ENCODE measurements at places on chromosomes 3 and 15. TPM values are rescaled to one million over a fixed set of nuclear protein-coding genes. Genes with fewer than 3 reads are reported as not detected.

SLC24A5 gene
- not detected for total RNA-seq

DNA sequence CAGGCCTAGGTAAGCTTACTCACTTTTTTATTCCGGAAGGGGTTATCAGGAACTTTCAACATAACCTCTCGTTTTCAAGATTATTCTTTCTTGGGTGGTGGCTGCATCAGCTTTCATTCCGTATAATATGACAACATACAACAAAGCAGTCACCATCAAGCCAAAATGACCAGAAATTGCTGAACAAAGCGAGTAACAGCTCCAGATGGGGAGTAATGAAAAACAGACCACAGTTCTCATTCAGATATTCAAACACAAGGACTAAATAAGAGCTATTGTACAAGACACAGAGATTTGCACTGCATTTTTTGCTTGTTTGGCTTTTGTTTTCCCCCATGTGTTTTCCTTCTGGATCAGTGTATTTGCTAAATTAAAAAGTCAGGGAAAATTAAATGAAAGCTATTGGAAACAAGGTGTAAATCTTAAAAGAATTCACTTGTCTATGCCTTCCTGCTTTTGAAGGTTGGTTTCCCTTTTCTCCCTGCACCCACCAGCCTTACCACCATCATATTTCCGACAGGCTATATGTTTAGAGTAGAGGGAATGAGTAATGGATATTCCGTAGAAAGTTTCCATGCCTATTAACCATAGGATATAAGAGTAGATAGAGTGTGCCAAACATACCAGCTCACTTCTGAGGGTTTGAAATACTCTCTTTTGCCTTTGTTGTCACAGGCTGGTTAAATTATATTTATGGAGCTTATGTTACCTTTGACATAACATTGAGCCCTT lies 213.6 kb downstream of the RBMS3 start:
- H3K27me3 ChIP-seq = no peaks in the 10 kb centered on the region
- peak overlapping the region; percentile 53 for H3K27ac ChIP-seq
- no peak overlapping the region for H3K4me3 ChIP-seq
- peaks cover 12% of the 10 kb centered on the region for H3K36me3 ChIP-seq
- DNase-seq = no peak
- H3K4me1 ChIP-seq = peaks cover 21% of the 10 kb centered on the region

GRCh38 chr15:69573815-69574475 lies 121.3 kb downstream of the RPLP1 start:
- no peak overlapping the region for H3K27ac ChIP-seq
- peaks cover 6% of the 10 kb centered on the region for H3K4me1 ChIP-seq
- H3K36me3 ChIP-seq = no peaks in the 10 kb centered on the region

GRCh38 chr15:60299452-60300047 lies 98.2 kb downstream of the ANXA2 start:
- H3K27me3 ChIP-seq = peaks cover 21% of the 10 kb centered on the region
- H3K27ac ChIP-seq = no peak overlapping the region
- no peaks in the 10 kb centered on the region for H3K4me1 ChIP-seq
- H3K36me3 ChIP-seq = no peaks in the 10 kb centered on the region
- no peak overlapping the region for H3K4me3 ChIP-seq

FAM43A gene
- total RNA-seq = 38.6 TPM

DNA sequence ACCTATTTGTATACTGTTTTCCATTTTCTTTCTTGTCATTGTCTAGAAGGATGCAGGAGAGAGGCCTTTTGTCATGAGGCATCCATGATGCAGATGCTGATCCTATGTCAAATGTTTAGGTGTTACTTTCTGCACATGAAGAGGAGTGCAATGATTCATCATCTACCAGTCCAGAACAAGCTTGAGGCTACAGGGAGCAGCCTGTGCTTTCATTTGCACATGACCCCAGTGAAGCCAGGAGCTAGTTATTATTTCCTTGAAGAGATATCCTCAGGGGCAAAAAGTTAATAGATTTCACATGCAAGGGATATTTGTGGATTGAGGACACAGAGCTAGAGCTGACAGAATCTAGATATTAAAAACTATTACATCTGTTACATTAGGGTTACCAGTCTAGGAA lies 204.4 kb upstream of the TGFBR2 start:
- peaks cover 36% of the 10 kb centered on the region for H3K4me1 ChIP-seq
- no peaks in the 10 kb centered on the region for H3K36me3 ChIP-seq
- H3K27me3 ChIP-seq = no peaks in the 10 kb centered on the region
- no peak overlapping the region for H3K27ac ChIP-seq
- no peak overlapping the region for H3K4me3 ChIP-seq
- no peak for DNase-seq

ZNF80 gene
- total RNA-seq = not detected

DNA sequence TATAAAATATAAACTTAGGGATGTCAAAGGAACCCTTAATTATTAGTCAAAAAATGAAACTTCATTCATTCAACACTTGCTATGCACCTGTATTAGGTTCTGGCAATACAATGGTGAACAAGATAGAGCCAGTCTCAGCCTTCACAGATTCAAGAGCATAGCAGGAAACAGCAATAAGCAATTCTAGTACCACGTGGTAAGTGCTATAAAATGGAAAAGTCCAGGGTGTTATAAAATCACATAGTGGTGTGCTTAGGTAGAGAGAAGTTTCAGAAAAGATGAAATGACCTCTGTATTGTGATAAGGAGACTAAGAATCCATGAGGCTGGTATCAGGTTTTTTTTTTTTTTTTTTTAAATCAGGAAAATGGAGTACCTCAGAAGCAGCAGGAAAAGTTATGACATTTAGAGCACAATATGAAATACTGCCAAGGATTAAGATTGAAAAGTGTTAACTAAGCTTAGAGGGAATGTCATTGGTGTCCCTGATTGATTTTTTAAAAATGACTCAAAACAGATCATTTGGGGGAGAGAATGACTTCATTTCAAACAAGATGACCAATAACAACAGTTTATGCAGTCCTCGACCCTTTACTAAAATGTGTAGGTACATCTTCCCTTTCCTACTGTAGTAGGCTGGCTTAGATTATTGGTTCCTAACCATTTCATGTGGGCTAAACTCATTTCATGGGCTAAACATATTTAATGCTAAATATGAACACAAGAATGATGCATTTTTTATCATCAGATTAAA lies 5.0 kb downstream of the TOMM70 start:
- no peak for DNase-seq
- no peak overlapping the region for H3K27ac ChIP-seq
- H3K4me3 ChIP-seq = no peak overlapping the region
- no peaks in the 10 kb centered on the region for H3K27me3 ChIP-seq
- H3K4me1 ChIP-seq = peaks cover 33% of the 10 kb centered on the region

DNA sequence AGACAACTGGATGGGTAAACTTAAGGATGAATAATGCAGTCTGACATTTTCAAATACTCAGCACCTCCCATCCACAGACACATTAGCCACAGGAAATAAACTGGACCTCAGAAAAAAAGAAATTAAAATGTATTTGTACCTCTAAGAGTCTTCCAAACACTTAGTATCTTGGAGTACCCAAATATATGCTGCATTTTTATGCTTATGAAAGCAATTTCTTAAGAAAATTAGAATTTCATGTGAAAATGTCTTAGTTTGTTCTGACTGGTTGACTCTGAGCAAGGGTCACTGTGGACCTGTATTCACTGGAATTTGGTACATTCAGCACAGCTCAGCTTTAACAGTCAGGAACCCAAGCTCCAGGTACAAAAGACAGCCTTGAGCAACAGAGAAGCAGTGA lies 216.2 kb upstream of the UBE2E2 start:
- no peak for DNase-seq
- H3K27ac ChIP-seq = no peak overlapping the region
- peaks cover 8% of the 10 kb centered on the region for H3K4me1 ChIP-seq
- peaks cover 7% of the 10 kb centered on the region for H3K27me3 ChIP-seq

DNA sequence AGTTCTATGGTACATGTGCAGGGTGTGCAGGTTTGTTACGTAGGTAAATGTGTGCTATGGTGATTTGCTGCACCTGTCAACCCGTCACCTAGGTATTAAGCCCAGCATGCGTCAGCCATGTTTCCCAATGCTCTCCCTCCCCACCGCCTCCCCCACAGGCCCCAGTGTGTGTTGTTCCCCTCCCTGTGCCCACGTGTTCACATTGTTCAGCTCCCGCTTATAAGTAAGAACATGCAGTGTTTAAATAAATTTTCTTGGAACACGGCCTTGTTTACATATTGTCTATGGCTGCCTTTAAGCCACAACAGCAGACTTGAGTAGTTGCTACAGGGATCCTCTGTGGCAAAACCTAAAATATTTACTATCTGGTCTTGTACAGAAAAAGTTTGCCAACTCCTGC lies 41.3 kb upstream of the CORO2B start:
- peak overlapping the region; percentile 90 for H3K27ac ChIP-seq
- peaks cover 20% of the 10 kb centered on the region for H3K36me3 ChIP-seq
- H3K4me1 ChIP-seq = peaks cover 28% of the 10 kb centered on the region
- H3K4me3 ChIP-seq = no peak overlapping the region

DNA sequence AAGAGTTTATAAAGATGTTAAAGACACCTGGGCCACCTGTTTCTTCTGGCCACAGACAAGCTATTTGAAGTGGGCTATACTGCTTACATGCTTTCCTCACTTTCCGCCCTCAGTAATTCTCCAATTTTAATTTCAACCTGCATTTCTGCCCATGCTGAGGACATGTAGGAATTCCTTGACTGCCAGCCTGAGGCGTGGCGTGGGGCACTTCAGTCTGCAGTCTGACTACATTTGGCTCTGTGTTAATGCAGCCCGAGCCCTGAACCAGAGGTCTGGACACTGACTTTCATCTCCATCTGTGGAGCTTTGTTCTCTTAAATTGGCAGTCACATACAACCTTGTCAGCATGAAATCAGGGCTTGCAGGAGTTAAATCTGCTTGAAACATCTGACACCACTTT lies 8.5 kb downstream of the UQCC5 start:
- DNase-seq = no peak
- peaks cover 5% of the 10 kb centered on the region for H3K4me1 ChIP-seq
- H3K27me3 ChIP-seq = no peaks in the 10 kb centered on the region
- no peak overlapping the region for H3K27ac ChIP-seq
- peaks cover 25% of the 10 kb centered on the region for H3K36me3 ChIP-seq
- H3K4me3 ChIP-seq = no peak overlapping the region

DNA sequence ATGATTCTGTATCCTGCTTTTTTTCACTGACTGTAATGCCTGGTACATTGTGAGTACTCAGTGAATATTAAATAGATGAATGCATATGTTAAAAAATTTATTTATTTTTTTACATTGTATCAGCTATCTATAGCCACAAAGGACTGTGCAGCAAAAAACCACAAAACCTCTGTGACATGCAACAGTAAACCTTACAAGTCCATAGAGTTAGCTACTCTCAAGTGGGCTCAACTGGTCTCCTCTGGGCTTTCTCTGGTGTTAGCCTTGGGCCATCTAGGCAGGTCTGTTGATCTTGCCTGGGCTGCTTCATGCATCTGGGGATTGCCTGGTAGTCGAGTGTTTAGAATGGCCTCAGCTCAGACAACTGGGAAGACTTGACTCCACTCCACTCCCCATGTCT lies 35.3 kb downstream of the OTOL1 start:
- peaks cover 6% of the 10 kb centered on the region for H3K27me3 ChIP-seq
- no peak for DNase-seq
- H3K4me3 ChIP-seq = no peak overlapping the region
- no peak overlapping the region for H3K27ac ChIP-seq

TMEM212 gene
- not detected for total RNA-seq

DNA sequence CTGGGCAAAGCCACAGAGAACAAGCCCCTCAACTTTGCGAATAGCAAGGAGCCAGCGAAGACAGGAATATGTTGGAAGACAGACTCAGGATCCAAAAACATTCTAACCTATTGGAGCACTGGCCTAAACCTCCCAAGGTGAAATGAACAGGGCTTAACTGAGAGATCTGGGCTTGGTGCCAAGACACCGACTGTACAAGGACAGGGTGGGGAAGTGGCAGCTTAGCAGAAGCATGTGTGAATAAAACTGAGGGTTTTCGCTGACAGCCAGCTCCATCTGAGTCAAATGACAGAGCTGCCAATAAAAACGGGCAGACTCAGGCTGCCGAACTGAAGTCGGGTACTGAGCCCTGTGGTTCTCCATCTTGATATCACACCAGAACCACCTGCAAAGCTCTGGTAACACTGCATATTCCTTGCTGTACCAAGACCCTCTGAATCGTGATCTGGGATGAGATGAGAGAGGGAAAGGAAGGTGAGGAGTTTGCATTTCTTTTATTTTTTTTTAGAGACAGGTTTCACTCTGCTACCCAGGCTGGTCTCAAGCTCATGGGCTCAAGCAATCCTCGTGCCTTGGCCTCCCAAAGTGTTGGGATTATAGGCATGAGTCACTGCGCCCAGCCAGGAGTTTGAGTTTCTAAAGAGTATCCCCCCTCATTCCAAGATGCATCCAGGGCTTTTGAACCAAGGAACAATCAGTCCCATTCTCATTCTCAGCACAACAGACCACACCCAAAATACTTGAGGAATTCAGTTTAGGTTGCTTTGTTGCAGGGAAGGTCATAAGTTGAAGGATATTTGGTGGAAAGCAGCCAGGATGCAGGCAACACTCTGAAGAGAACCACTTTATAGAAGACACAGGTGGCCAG lies 6.0 kb upstream of the PLCB2 start:
- H3K36me3 ChIP-seq = no peaks in the 10 kb centered on the region
- peaks cover 14% of the 10 kb centered on the region for H3K4me1 ChIP-seq
- peaks cover 10% of the 10 kb centered on the region for H3K27me3 ChIP-seq

- peaks cover 4% of the 10 kb centered on the region for H3K4me1 ChIP-seq
- no peaks in the 10 kb centered on the region for H3K36me3 ChIP-seq
- H3K27ac ChIP-seq = no peak overlapping the region
- H3K27me3 ChIP-seq = peaks cover 32% of the 10 kb centered on the region
These were observed 36.1 kb upstream of the MCF2L2 start for GRCh38 chr3:183464480-183464879.

GRCh38 chr3:33722626-33723370 lies 4.7 kb upstream of the CLASP2 start:
- no peak for DNase-seq
- H3K4me1 ChIP-seq = peaks cover 23% of the 10 kb centered on the region
- H3K36me3 ChIP-seq = no peaks in the 10 kb centered on the region
- H3K27ac ChIP-seq = peak overlapping the region; percentile 44

DNA sequence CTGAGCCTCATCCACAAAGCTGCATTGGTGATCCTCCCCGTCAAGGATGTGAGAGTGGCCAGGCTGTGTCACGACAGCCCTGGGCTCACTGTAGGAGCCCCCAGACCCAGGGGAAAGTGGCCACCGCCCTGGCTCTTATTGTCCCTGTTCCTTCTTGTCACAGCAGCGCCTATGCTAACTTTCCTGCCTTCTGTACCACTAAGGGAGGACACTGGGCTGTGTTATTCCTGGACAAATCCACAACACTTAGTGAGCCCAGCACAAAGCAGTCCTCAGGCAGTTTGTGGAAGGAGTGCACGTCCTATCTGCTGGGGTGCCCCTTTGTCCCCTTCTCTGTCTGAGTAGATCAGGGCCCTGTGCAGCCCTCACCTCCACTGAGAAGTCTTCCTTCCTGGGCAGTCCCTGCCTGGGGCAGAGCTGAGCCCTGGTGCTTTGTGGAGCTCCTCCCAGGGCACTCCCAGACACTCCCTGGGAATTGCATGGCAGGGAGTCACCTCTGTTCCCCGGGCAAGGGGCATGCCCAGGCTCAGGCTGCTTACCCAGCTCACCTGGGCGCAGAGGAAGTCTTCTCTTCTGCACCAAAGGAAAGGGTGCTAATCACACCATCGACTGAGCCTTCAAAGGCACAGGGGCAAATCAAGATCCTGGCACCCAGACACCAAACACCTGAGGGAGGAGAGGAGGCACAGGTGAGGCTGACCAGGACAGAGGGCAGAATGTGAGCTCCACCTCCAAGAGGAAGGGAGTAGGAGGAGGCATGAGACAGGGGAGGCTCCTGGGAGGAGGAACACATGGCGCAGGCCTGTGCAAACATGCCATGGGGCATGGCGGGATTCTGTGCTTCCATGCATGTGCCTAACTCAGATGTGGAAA lies 138.7 kb downstream of the KLF13 start:
- no peaks in the 10 kb centered on the region for H3K36me3 ChIP-seq
- H3K4me1 ChIP-seq = no peaks in the 10 kb centered on the region
- peaks cover 22% of the 10 kb centered on the region for H3K27me3 ChIP-seq
- DNase-seq = peak; percentile 78

- no peak overlapping the region for H3K27ac ChIP-seq
- H3K4me1 ChIP-seq = peaks cover 19% of the 10 kb centered on the region
- peaks cover 12% of the 10 kb centered on the region for H3K36me3 ChIP-seq
- no peaks in the 10 kb centered on the region for H3K27me3 ChIP-seq
These were observed 106.0 kb downstream of the MEX3B start for GRCh38 chr15:81939604-81940440.

Measured in osteocyte (in vitro differentiated cells).